Mesenchymal stem cell (in vitro differentiated cells and primary cell): ENCODE measurements at places on chromosomes 6 and 20.

DNA sequence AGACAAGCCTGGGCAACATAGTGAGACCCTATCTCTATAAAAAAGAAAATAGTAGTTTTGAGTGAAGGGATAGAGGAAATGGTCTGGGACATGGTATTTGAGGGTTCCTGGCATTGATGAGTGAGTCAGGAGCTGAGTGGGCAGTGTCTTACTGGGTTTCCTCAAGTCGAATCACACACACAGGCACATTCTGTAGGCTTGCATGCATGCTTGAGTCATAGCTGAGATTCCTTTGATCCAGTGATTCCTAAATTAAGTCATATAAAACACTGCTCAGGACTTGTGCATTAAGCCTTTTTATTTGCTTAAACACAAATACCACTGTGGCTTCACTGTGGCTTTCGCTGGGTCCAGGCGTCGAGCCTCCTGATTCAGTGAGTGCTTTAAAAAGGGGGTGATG lies 71.8 kb upstream of the TMEM181 start:
- peaks cover 7% of the 10 kb centered on the region for H3K4me1 ChIP-seq
- no peaks in the 10 kb centered on the region for H3K27me3 ChIP-seq
- H3K27ac ChIP-seq, result peak overlapping the region; percentile 60
- no peak overlapping the region for H3K4me3 ChIP-seq

GRCh38 chr20:62395311-62396242 lies 8.7 kb downstream of the RPS21 start:
- no peak for DNase-seq
- H3K27ac ChIP-seq, result no peak overlapping the region
- H3K27me3 ChIP-seq, result no peaks in the 10 kb centered on the region
- H3K4me3 ChIP-seq, result no peak overlapping the region
- no peaks in the 10 kb centered on the region for H3K4me1 ChIP-seq

- DNase-seq, result no peak
- no peaks in the 10 kb centered on the region for H3K36me3 ChIP-seq
- H3K4me3 ChIP-seq, result no peak overlapping the region
- peaks cover 4% of the 10 kb centered on the region for H3K4me1 ChIP-seq
- no peak overlapping the region for H3K27ac ChIP-seq
Observed at GRCh38 chr6:163825033-163825432, 410.5 kb downstream of the QKI start.

- no peak overlapping the region for H3K4me3 ChIP-seq
- no peaks in the 10 kb centered on the region for H3K4me1 ChIP-seq
- no peak for DNase-seq
- H3K36me3 ChIP-seq, result no peaks in the 10 kb centered on the region
- H3K27ac ChIP-seq, result no peak overlapping the region
- peaks cover 39% of the 10 kb centered on the region for H3K27me3 ChIP-seq
Observed at GRCh38 chr20:34181484-34181883, 59.7 kb upstream of the ASIP start.
